ENCODE measurements at places on chromosomes 5 and 9. TPM values are rescaled to one million over a fixed set of nuclear protein-coding genes. Genes with fewer than 3 reads are reported as not detected.

Gene ADAM19
- total RNA-seq: 316 TPM

Gene HACD4
- 2.1 TPM for total RNA-seq

Gene HAPLN1
- total RNA-seq: 45.0 TPM

Gene C9orf153
- not detected for total RNA-seq

Gene HSPB3
- total RNA-seq: not detected

Gene ZNF462
- total RNA-seq: 98.4 TPM

Gene KCNIP1
- 0.45 TPM for total RNA-seq

Gene EMB
- total RNA-seq: 19.8 TPM

Gene PAPPA
- 208 TPM for total RNA-seq

Gene GPX8
- 144 TPM for total RNA-seq

Gene GPR150
- not detected for total RNA-seq

Gene SEMA4D
- 4.8 TPM for total RNA-seq

Gene DHFR
- 14.4 TPM for total RNA-seq

Gene TLX3
- not detected for total RNA-seq

Gene SNCAIP
- 0.84 TPM for total RNA-seq

Gene SLC25A2
- 0.25 TPM for total RNA-seq

Gene FOXE1
- 0.07 TPM for total RNA-seq

Gene WNT8A
- not detected for total RNA-seq

Gene MOB3B
- 3.9 TPM for total RNA-seq

Data from astrocyte (in vitro differentiated cells and primary cell).